ENCODE measurements at places on chromosomes 3 and 15.
A peak's percentile ranks its signal among the peaks of the same experiment; 100 is the strongest.

- DNase-seq = no peak
Observed at GRCh38 chr3:119359476-119360326, 65.5 kb downstream of the ARHGAP31 start.

GRCh38 chr3:185103359-185104127 lies 49.3 kb downstream of the C3orf70 start:
- DNase-seq = no peak

DNA sequence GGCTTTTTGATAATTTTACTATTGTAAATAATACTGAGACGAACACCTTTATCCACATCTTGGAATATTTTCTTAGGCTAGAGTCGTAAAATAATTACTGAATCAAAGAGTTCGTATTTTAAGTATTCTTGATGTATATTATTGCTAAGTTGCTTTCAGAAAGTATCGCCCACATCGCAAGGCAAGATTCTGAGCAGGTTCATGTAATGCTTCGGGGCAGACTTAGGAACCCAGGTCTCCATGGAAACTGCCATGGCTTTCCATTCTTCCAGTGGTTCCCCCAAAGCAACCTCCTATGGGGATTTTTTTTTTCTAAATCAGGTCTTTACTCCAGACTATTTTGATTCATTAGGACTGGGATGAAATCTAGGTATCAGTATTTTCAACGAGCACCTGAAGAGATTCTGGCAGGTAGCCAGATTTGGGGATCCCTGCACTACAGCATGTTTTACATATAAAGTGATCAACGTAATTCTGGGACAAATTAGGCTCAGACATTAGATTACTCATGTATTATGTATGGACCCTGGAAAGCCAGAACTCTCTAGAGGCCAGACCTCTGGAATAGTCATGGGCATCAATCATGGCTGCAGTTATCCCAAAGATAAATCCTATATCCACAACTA lies 86.5 kb downstream of the B3GNT5 start:
- DNase-seq = no peak

DNA sequence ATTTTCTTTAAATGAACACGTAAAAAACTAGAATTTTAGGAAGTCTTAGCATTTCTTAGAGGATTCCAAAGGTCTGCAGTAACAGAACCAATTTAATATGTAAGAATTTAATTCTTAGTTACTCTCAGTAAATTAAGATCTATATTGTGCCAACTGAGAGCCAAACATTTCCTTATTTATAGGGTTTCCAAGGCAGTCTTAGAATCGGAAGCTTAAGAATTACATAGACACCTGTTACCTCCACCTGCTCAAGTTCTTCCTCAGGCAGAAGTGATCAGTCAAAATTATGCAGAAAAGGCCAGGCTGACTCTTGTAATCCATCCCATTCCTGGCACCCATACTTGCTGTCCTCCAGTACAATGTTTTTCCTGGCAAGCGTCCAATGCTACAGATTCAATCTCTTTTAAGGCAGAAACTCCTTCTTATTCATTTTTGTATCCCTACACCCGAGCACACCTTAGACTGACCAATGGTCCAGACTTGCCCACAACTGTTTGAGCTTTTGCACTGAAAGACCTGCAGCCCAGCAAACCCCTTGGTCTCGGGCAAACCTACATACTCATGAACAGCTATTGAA lies 64.3 kb downstream of the NCEH1 start:
- DNase-seq = peak; percentile 89

- peak; percentile 79 for DNase-seq
Observed at GRCh38 chr15:101684384-101684783, 32.2 kb upstream of the TM2D3 start.

DNA sequence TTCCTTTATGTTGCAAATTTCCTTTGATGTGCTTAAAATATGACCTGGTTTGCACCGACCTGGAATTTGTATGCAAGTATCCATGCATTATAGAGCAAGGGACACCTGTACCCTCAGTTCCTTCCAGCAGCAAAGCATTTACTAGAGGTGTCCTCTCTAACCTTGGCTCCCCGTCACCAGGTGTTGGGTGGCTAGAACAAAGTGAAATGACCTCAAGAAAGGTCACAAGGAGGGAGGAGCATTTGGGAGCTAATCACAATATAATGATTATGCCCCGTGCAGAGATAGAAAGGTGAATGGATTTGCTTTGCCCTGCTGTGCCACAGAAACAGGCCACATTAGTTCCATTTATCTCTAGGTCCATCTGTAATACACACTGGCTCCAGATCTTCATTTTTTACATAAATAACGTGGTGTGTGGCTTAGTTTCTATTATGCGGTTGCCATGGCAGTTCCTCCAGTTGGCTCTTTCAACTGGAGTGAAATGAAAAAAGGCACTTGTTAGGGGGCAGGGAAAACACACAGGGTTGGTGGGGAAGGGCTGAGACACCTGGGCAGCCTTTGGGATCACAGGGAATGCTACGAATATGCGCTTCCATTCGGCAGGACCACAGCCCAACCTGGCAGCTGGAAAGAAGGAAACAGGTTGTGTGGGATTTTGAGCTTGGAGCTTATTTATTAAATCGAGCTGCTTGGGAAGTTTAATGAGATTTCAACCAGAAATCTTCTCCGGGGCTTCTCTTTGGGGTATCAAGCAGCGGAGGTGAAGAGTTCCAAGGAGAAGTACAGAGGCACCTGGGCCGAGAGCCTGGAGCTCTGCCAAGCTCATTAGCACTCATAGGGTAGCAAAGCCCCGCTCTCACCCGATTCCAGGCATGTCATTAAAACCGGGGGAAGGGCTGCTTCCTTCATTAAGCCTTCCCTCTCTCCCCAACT lies 233.5 kb upstream of the ST8SIA2 start:
- no peak for DNase-seq

DNA sequence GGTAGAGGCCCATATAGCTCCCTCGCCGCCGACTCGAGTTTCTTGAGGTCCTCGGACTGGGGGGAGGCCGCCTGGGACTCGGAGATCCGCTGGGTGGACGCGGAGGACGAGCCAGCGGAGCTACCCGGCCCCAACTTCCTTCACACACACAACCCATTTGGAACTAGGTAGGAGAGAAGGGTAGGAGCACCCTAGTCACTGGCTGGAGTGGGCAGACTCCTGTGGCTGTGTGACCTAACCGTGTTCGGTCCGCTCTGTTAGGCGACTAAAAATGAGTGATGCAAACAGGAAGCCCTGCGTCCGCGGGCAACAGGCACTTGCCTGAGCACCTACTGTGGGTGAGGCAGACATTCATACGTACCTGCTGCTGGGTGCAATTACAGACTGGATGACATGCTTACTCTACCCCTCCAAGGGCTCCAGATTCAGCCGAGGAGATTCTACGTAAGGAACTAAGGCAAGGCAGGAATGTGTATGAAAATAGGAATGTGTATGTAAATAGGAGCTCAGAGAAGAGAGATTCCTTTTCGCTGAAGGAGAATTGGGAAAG lies 4.6 kb upstream of the SIN3A start:
- peak; percentile 59 for DNase-seq

DNA sequence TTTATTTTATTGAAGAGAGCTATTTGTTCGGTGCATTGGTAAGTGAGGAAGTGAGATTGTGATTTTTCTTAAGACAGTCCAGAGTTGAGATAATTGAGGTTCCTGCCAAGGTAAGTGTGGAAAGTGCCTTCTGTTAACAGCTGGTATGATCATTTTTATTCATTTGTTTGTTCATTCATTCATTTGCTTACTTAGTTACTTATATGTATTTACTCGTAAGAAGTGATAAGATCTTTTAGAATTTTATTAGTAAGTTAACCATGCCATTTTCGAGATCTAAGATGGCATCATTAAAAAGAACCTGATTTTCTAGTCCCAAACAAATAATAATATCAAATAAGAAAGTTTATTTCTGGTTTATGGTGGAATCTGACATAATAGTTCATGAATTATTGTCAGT lies 150.0 kb downstream of the GHSR start:
- no peak for DNase-seq

DNA sequence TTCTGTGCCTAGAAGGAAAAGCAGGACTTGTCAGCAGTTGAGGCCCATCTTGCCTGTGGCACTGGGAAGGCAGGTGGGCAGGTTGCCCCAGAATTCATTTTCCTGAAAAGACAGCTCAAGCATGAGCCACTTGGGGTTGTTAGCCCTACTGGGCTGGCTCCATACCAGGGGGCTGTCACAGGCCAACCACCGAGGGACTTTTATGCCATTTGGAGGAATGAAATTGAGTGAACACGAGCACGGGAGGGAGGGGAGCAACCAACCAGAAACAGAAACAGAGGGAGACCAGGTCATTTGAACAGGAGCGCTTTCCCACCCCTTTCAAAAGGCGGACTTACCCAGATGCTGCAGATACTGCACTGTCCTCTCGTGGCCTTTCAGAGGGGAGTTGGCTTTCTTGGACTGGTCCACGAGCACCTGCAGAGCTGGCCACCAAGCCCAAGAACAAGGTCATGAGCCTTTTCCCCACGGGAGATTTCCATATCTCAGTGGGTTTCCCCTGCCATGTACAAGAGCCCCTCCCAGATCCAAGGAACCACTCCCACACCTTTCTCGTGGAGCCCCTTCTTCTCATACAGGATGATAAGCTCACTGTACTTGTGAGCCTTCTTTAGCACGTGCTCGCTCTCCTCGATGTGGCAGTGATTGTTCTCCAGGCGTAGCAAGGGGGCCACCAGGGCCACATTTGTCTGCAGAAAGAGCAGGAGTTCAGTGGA lies 9.9 kb upstream of the PLA2G4F start:
- DNase-seq = no peak

DNA sequence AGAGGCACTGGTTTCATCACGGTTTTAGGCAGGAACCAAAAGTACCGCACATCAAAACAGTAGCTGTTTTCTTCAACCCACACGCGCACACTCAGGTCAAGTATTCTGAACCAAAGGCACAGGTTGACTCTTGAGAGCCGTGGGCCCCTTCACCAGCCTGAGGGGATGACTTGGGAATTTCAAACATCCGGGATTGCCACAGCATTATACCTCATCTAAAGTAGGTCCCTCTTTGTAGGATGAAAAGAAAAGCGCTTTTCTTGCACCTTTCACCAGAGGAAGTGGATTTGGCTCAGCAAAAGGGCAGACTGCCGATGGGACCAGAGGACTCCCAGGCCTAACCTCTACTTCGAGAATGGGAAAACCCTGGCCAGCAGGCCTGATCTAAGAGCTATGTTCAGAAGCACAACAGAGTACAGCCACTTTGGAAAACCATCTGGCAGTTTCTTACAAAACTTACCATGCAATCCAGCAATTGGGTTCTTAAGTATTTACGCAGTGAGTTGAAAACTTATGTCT lies 88.2 kb upstream of the PROK2 start:
- no peak for DNase-seq

DNA sequence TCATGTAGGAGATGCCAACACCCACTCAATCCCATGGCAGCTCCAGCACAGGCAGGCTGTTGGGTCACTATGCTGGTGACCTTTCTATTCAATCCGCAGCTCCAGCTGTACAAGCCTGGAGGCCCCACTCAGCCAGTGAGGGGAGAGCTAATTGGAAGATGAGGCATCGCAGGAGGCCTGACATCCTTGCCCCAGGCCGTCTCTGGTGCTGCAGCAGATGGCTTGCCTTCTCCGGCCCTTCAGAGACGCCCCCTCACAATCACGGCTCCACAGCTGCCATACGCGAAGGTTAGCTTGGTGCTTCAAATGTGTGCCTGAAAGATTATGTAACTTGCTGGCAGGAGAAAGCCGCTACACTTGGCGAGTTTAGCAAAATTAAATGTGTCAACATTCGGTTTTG lies 104.2 kb upstream of the CLSTN2 start:
- no peak for DNase-seq

GRCh38 chr15:100264994-100265640 lies 76.7 kb downstream of the ADAMTS17 start:
- DNase-seq = no peak

DNA sequence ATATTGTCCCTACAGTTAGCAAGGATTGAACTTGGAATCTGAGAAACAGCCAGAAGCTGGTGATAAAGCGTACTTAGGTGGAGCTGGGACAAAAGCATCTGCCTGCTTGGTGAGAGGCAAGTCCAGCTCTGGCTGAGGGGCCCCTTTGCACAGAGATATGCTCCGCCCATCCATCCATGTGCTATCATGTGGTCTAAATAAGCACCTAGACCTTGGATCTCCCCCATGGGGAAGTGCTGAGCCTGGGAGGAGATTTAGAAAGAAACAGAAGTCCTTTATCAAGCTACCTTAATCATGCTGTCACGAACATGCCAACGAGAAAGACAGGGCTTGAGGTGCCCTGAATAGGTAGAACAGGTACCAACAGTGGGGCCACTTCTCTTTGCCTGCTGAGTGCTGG lies 369.5 kb downstream of the FOXP1 start:
- DNase-seq = no peak

GRCh38 chr3:148922467-148922866 lies 57.4 kb downstream of the CPA3 start:
- no peak for DNase-seq

GRCh38 chr3:23592961-23593931 lies 212.5 kb upstream of the UBE2E1 start:
- DNase-seq = no peak

- DNase-seq = no peak
Observed at GRCh38 chr3:150117076-150117475, 146.4 kb upstream of the PFN2 start.

- no peak for DNase-seq
Observed at GRCh38 chr3:150068440-150069153, 97.9 kb upstream of the PFN2 start.

DNA sequence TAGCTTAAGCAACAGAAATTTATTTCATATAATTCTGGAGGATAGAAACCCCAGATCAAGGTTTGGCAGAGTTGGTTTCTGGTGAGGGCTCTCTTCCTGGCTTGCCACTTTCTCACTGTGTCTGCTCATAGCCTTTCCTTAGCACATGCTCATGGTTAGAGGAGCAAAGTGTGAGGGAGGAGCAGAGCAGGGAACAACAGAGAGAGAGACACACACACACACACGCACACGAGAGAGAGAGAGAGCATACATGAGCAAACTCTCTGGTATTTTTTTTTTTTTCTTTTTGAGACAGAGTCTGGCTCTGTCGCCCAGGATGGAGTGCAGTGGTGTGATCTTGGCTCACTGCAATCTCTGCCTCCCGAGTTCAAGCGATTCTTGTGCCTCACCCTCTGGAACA lies 36.8 kb upstream of the ZDHHC23 start:
- peak; percentile 43 for DNase-seq

- DNase-seq = no peak
Observed at GRCh38 chr15:76328106-76328696, 8.4 kb upstream of the ISL2 start.

DNA sequence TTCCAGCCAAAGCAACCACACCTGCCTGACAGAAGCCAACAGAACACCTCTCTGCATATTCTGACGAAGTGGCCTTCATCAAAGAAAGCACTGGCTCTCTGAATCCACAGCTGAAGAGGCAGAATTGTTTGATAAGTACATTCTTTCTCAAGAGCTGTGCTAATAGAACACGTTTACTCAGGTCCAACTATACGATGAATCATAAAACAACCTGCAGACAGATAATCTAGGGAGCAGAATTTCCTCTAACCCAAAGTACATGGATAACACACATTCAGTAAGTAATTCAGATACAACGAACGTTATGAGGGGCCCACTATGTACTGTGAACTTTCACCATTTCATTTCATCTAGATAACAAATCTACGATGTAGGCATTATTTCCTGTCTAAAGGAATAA lies 25.4 kb downstream of the ALDH1A2 start:
- no peak for DNase-seq

GRCh38 chr3:49484471-49484870 lies 14.4 kb downstream of the DAG1 start:
- no peak for DNase-seq
